ENCODE measurements at places on chromosomes 3 and 15.

DNA sequence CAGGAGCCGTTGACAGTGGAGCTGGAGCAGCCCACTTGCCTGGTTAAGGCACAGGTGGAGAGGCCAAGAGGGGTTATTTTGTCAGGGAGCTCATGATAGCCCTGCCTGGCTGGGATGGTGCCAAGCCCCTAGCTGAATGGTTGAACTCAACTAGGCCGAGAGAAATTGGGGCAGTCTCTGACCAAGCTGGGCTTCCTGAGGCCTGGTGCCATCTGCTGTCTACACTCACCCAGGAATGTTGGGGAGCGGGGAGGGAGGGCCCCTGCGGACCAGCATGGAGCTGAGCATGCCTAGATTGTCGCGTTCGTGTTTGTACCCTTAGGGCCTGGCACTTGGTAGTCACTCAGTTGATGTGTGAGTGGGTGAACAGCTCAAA lies 1.2 kb downstream of the BRPF1 start:
- DNase-seq: no peak

GRCh38 chr3:37935756-37936666 lies 54.6 kb upstream of the VILL start:
- DNase-seq: no peak

DNA sequence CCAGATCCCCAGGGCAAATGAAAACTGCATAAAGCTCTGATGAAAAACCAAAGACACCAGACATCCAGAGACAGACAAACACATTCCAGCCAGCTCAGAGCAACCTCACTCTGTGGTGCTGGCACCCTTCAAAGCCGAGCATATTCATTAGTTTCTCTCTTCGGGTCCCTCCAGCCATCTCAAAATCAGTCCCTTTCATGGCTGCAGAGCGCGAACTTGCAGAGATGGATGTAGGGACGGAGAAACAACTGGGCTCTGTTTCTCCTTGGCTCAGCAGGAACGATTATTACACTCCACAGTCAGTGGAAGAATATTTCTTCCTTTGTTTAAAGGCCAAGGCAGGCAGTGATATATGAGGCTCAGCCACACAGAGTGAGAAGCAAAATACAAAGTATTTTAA lies 50.4 kb upstream of the SYN2 start:
- no peak for DNase-seq

DNA sequence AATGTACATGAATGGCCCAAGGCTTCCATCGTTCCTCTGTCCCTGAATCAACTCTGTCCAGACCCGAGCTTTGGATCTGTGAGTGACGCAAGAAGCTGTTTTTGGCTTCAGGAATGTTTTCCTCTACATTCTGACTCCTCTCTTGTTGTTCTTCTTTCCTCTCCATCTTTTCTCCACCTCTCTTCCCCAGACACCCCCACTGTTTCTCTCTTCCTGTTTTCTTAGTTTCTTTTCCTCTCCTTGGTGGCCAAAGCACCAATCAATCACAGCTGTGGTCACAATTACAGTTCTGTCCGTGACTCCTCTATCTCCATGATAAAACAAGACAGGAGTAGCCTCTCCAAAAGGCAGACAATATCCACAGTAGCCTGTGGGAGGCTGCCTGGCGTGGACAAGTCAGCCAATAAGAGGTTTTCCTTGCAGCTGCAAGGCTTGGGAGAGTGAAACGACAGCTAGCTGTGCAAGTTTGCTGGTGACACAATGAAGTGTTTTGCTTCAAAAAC lies 4.9 kb upstream of the TMEM212 start:
- no peak for DNase-seq

GRCh38 chr15:31149088-31149505 lies 47.6 kb upstream of the TRPM1 start:
- DNase-seq: no peak

DNA sequence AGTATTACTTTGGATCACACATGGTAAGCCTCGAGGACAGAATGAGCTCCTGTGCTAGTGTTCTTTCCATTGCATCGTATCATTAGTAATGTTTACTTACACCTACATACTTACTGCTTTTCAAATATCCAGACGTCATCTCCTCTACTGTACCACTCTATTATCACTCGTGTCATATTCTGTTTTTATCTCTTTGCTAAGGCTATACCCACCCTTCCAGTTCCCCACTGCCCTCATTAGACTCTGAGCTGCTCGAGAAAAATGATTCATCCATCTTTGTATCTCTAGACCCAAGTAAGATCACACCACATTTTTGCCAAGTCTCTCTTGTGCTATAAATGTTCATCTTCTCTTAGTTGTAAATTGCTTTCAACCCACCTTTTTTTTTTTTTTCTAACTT lies 245.7 kb downstream of the TIGIT start:
- DNase-seq: no peak

- DNase-seq: no peak
Observed at GRCh38 chr15:69743091-69743490, 290.5 kb downstream of the RPLP1 start.

DNA sequence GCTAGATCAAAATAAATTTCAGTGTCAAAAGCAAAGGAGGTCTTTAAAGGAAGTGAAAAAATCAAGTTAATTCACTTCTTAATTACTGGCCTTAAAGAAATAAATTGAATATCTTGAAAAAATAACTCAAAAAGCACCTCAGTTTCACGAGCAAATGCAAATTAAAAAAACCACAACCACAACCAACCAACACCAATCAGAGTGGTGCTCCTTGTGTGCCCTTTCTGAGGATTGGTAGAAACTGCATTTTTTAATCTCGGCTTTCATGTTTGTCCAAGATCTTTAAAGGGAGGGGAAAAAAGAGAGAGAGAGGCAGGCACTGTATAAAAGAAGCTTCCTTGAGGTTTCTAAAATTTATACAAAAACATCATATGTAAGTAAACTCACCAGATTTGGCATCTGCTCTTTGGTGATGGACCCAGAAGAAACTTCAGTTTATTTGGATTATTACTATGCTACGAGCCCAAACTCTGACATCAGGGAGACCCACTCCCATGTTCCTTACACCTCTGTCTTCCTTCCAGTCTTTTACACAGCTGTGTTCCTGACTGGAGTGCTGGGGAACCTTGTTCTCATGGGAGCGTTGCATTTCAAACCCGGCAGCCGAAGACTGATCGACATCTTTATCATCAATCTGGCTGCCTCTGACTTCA lies at the start of gene GPR15:
Gene GPR15 (plus strand): TSS at position 357 of the 653 bp plus-strand sequence. CDS start 56 bp downstream, at position 413.
- DNase-seq: no peak

- DNase-seq: no peak
Observed at GRCh38 chr3:69741032-69741767, 1.9 kb downstream of the MITF start.

GRCh38 chr3:195773956-195774537 lies 37.7 kb downstream of the MUC4 start:
- no peak for DNase-seq

- DNase-seq: no peak
Observed at GRCh38 chr15:42742149-42742548, 5.2 kb upstream of the CDAN1 start.

DNA sequence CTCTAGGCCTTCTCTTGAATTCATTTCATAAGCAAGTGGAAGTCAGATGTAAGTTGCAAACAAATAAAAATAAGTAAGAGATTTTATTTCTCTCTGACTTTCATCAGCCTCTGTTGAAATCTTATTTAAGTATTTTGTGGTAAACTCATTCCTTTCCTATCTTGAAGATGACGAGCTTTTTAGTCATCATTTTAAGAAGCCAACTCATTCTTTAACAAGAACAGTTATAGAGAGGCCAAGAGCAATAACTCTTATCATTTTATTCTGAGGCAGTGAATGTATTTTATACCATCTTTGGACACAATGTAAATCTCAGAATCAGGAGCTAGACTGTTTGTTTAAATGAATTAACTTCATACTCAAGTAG lies 147.5 kb upstream of the MBNL1 start:
- DNase-seq: no peak

GRCh38 chr3:132966374-132966773 lies 71.8 kb upstream of the TMEM108 start:
- no peak for DNase-seq

- no peak for DNase-seq
Observed at GRCh38 chr3:184448321-184449160, 68.7 kb downstream of the CHRD start.

GRCh38 chr3:10462641-10463532 lies 42.5 kb downstream of the ATP2B2 start:
- DNase-seq: no peak

GRCh38 chr3:129398803-129399144 lies 29.7 kb downstream of the EFCAB12 start:
- no peak for DNase-seq

- DNase-seq: no peak
Observed at GRCh38 chr3:62252438-62253157, 120.8 kb downstream of the FEZF2 start.

DNA sequence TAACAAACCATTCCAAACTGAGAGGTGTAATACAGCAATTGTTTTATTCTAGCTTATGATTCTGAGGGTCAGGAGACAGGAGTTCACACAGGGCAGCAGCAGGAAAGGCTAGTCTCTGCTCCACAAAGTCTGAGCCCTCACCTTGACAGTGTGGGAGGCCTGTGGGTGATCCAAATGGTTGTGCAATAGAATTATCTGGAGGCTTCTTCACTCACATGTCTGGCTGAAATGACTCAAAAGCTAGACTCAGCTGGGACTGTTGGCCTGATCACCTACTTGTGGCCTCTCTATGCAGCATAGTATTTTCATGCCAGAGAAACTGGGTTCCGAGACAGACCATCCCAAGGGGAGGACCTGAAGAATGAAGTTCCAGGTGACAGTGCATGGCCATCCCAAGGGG lies 233.9 kb upstream of the UBE2E2 start:
- no peak for DNase-seq

DNA sequence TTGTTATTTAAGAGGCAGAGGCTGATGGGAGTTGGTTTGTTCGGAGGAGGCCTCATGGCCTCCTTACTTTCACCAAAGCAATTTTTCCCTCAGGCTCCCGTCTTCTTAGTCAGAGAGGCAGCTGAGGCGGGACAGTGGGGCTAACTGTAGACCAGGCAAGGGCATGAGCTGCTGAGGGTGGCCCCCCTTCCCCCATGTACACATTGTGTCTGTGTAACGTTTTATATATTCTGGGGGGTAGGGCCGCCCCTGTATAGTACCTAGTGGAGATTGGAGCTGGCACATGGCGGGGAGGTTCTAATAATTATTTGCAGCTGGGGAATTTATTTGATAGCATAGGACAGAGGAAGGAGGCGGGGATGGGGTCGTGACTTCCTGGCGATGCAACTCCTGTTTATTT lies 35.1 kb downstream of the NGRN start:
- DNase-seq: no peak

GRCh38 chr3:54866251-54866650 lies 61.6 kb downstream of the LRTM1 start:
- DNase-seq: no peak

GRCh38 chr15:76358453-76358852 lies 21.9 kb downstream of the ISL2 start:
- DNase-seq: no peak

GRCh38 chr3:143249014-143249413 lies 129.4 kb downstream of the CHST2 start:
- DNase-seq: no peak

DNA sequence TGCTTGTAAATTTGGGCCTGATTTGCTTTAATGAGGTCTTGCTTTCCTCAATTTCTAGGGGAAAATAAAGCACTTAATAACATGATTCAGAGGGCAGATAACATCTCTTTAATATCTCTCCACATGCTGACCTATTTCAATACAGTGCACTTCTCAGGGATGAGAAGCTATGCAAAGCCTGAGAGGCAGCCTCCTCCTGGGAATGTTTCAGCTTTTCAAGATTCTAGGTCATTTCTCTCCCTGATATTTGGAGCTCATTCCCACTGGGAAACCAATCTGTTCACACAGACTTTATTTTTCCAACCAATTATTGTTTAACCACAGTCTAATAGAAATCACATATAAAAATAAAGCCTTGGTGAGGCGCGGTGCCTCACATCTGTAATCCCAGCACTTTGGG lies 67.0 kb upstream of the LSAMP start:
- no peak for DNase-seq

GRCh38 chr3:7146529-7146928 lies 285.6 kb downstream of the GRM7 start:
- DNase-seq: no peak

DNA sequence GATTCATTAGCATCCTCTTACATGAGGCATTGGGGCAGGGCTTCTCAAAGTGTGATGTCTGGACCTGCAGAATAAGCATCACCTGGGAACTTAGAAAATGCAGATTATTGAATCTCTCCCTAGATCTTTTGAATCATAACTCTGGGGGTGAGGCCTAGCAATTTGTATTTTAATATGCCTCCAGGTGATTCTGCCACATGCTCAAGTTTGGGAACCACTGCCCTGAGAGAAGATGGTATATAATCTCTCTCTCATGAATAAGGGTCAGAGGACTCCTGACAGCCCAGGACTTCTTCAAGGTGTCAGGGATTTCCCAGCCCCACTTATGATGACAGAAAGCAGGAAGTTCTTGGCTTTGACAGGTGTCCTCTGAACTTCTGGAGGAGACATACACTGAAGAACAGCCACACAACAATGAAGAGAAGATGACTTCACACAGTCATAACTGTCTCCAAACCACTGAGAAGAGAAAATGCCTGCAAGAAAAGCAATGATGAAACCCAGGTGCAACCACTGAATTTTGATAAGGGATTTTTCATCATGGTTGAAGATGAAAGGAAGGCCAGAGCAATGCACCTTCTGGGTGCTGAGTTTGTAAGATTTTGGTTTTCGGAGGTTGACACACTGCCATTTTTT lies 211.9 kb upstream of the MRPL3 start:
- DNase-seq: no peak

- DNase-seq: no peak
Observed at GRCh38 chr15:84983711-84984110, 2.1 kb downstream of the PDE8A start.

DNA sequence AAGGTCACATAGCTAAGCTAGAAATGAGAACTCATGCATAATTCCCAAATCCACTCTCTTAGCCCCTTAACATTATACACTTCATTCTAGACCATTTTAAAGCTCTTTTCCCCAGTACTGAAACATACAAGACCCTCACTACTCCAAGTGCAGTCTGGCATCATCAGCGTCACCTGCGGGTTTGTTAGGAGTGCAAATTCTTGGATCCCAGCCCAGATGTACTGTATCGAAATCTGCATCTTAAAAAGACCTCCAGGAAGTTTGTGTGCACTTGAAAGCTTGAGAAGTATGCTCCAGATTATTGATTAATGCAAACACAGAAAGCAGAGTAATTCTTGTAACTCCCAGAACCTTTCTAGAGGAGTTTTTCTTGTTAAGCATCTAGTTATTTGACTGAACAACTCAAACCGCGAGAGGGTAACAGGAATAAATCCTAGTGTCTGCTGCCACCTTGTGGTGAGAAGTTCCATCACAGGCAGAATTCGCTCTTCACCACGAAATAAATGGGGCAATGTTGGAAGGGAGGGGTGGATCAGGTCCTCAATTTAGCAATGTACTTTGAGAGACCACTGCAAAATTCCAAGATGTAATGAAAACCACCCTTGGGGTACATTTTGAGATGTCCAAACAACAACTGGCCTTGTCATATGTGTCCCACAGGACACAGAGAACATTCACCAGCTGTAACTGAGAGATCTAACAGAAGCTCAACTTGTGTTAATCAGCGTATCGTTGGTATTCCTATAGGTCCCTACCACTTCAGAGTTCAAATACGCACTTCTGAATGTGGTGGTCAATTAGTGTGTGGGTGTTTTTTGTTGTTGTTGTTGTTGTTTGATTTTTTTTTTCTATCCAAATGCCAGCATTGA lies 583 bp upstream of the C3orf49 start:
- DNase-seq: peak; percentile 20

Measured in GDM1 (cell line).